Coronary artery (tissue), 2 donors: ENCODE measurements at places on chromosomes 5 and 9.

DNA sequence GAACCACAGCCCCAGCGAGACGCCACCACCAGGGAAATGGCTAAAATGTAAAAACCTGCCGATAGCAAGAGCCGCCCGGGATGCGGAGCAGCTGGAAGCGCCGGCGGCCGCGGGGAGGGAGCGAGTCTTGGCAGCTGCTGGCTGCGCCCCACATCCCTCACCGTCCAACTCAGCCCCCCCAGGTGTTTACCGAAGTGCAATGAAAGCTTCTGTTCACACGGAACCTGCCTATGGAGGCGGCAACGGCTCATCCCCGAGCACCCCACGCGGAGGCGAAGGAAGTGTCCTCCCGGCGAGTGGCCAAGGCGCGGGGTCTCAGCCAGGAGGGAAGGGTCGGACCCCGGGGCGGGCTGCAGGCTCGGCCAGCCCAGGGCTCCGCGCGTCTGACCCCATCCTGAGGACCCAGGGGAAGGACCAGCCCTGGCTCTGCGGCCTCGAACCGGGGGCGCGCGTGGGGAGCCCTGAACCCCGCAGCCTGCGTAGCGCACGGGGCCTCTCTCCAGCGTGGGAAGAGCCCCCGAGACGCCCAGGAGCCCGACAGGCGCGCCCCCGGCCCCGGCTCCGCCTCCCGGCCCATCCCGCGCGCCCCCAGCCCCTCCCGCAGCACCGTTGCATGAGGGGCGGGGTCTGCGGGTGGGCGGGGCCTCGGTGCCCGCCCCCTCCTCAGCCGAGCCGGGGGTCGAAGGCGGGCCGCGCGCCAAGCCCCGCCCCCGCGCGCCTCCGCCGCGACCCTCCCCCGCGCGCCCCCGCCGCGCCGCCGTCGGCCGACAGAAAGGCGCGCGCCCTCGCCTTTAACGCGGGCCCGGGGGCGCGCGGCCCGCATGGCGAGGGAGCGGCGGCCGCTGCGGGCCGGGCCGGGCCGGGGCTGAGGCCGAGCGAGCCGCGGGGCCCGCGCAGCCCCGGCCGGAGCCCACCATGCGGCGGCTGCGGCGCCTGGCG lies at the start of gene DIPK1B:
DIPK1B (plus strand) TSS at position 822 of the 939 bp plus-strand sequence; CDS start at position 916, 94 bp downstream.
- DNase-seq = no peak

- DNase-seq = no peak
Observed at GRCh38 chr9:135330685-135331590, 148.6 kb upstream of the PPP1R26 start.

DNA sequence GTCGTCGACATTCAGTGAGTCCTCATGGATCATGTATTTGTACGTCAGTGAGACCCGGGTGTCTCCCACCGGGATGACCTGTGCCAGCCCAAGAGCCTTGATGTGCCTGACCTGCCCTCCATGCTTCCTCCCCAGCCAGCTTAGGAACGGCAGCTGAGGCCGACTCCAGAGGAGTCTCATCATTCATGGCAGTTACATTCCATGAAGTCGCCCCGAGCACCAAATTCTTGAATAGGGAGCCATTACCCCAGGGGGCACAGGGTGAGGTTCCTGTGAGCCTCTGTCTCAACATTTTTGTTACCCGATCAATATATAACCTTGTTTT lies 67.8 kb downstream of the ZNF354C start:
- no peak for DNase-seq

GRCh38 chr5:52897238-52897614 lies 91.9 kb upstream of the ITGA2 start:
- DNase-seq = no peak

- DNase-seq = no peak
Observed at GRCh38 chr5:105730982-105731381, 1939.8 kb downstream of the EFNA5 start.

DNA sequence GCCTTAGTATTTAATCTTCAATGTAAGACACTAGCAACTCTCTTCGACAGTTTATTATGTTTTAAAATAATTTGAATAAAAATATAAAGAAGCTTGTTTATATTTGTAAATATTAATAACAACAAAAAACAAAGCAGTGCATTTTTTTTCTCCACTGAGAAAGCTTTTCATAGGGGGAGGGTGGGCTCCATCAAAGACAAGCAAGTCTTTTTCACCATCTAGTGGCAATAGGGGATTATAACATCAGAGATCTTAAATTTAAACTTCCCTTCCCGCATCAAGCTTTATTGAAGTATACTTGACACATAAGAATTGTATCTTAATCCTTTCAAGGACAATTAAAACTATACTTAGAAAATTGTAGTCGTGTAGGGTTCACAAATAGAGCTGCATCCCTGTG lies 9.3 kb upstream of the OR13F1 start:
- no peak for DNase-seq

GRCh38 chr5:17216176-17216973 lies 1.1 kb upstream of the BASP1 start:
- peak; percentile 84 for DNase-seq

DNA sequence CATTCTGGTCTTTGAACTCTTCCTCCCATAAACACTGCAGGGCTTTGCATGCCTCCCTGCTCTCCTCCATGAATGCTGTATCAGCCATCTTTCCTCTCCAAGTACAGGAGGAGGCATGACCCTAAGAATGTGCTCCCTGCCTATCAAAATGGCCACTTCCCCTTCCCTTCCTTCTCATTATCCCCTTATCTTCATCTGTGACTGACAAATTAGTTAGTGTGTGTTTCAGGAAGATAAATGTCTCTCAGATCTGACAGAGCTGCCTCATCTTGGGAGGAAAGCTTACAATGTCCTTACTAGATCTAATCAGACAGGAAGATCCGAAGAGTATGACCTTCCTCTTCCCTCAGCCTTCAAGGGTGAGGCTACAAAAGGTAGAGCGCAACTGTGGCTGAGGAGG lies 46.2 kb downstream of the TLR4 start:
- DNase-seq = no peak

- no peak for DNase-seq
Observed at GRCh38 chr5:146290318-146290717, 48.3 kb upstream of the POU4F3 start.

DNA sequence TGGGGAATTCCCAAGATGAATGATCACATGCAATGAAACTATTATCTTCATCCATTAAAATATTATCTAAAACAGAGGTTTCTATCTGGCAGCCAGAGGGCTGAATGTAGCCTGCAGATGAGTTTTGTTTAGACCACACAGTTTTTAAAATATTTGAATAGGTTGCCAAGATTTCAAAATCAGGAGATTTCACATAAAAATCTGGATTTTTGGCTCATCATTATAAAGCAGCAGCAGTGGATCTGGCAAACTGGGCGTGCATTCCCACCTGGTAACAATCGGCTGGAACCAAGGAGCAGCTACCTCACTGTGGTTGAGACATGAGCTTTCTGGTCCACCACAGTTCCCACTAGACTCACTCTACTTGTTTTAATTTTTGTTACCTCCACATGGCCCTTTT lies 155.1 kb downstream of the BNC2 start:
- DNase-seq = no peak

GRCh38 chr5:81183811-81184748 lies 49.0 kb upstream of the CKMT2 start:
- DNase-seq = no peak

DNA sequence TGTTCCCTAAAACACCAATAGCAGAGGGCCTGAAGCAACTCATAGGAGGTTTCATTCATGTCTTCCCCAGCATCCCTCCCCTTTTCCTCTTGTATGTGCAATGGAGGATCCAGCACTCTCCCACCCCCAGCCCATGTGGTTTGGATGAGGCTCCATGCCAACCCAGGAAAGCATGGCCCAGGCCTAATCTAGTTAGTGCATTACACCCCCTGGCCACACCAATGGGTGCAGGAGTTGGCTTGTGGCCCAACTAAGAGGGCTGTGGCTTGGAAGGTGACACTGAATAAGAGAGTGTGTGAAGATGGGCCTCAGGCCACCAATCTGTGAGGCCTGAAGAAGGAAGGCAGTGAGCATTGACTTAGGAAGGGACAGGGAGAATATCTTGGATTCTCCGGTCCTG lies 70.8 kb upstream of the SMIM23 start:
- no peak for DNase-seq

DNA sequence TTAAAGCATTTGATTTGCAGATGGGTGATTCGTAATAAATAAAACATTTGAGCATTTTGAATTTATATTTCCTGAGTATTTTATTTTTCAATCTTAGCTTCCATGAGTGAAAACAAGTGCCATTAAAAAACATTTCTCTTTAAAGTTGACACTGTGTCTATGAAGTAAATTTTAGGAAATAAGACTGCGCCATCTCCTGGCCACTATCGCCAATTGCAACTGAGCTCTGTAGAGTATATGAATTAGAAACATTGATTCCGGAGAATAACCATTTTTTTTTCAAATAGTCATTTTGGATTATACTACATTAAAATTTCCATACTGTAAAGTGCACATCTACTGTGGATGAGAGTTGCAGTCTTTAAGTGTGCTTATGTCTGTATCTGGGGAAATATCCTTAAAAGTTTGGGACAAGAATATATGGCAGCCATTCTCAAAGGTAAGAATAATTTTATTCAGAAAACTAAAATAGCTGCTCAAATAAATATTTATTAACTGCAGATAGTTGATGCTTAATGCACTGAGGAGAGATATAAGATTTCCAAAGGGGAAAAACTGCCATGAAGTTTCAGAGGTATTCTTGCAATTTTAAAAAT lies 5.9 kb downstream of the DMRTA1 start:
- no peak for DNase-seq

DNA sequence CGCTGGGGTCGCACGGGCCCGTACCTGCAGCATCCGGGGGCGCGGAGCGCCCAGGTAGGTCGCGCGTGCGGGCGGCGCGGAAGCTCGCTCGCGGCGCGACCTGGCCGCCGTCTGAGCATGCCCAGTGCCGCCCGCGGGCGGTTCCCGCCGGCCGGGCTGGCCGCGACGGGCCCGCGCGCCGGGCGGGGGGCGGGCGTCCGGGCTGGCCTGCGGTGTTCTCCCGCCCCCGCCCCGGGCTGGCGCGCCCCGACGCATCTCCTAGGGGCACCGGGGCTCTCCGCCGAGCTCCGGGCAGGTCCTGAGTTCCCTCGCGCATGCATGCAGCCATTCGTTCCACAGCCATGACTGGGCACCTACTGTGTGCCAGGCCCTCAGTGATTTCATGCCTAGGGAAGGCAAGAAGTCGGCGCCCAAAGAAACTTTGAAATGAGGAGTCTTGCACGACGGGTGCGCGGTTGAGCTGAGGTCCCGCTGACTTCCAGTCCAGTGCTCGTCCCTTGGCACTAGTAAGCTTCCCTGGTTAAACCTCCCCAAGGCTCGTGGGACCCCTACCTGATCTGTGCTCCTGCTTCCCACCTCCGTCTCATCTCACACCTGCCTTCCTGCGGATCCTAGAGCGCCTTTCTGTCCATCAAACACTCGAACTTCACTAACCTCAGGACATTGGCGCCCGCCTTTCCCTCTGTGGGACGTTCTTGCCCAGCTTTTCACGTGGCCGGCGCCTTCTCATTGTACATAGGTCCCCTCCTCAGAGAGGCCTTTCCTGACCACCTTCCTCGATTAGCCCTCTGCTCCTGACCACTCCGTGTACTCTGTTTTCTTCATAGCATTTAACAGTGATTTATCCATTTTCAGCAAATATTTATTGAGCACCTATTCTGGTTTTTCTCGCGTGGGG lies at the start of gene PTPN3:
PTPN3 (minus strand) TSS at position 113 of the 898 bp plus-strand sequence. CDS start 34,873 bp downstream, outside the sequence.
- no peak for DNase-seq

DNA sequence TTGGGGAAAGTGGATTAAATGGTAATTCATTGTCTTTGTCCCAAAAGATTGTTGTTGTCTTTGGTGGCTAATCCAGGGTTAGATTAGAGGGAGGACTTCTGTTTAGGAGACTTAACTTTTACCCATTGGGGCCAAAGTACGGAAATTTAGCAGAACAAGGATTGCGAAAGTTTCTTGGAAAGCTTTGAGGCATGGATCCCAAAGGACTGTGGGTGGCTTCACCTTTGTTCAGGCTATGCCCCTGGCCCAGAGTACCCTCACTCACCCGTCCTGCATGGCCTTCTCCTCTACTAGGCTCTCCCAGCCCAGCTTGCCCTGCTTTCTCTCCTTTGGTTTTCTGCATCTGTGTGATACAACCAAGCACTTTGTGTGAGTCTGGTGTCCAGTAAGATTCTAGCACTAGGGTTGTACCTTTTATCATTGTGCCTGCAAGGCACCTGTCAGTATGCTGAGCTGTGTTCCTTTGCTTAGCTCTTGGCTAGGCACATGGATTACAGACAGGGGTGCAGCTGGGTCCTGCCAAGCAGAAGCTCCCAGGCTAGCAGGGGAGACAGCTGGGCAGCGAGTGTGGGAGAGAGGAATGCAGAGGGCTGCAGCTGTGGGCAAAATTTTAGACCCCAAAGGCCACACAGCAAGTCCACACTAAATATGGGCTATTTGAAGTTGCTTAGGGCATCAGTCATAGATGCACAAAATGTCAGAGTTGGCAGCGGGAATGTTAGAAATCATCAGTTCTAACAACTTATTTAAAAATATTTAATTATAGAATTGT lies 3.2 kb downstream of the PPARGC1B start:
- no peak for DNase-seq

- DNase-seq = no peak
Observed at GRCh38 chr9:33125871-33126823, 41.0 kb downstream of the B4GALT1 start.

- DNase-seq = no peak
Observed at GRCh38 chr5:178778919-178779318, 48.5 kb upstream of the ZNF354A start.

DNA sequence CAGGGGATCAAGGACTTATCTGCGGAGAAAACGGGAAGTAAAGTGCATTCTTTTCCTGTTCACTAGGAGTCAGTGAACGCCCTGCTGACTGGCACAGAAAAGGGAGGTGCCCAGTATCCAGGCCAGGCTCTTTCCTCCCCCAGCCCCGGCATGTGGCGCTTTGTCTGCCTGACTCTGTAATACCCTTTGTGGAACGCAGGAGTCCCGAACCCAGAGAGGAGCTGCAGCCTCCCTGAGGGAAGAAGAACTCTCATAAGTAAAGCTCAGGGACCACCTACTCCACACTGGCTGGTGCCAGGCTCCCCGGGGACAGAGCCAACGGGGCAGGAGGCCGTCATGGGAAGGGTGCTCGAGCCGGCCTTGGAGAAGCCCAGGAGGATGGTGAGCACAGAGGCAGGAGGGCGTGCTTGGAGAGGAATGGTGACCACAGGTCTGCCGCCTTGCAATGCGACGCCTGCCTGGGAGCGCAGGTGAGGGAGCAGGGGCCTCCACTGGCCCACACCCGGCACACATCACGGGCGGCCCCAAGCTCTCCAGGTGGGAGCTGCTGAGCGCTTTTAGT lies 31.5 kb downstream of the VAV2 start:
- no peak for DNase-seq

- DNase-seq = no peak
Observed at GRCh38 chr9:76371901-76372300, 22.3 kb downstream of the RFK start.
